ENCODE measurements at places on chromosomes 13 and 19. TPM values are rescaled to one million over a fixed set of nuclear protein-coding genes. Genes with fewer than 3 reads are reported as not detected.
A peak's percentile ranks its signal among the peaks of the same experiment; 100 is the strongest.

OR10H1 gene
- total RNA-seq: not detected

MUC16 gene
- total RNA-seq: 0.05 TPM

IRGC gene
- total RNA-seq: not detected

- no peak for DNase-seq
These were observed 45.9 kb downstream of the COMP start for GRCh38 chr19:18745012-18745735.

GRCh38 chr13:98974053-98974452 is 3.8 kb downstream of the DOCK9 start:
- no peak for DNase-seq

GRCh38 chr13:42594481-42595252 is 20.7 kb downstream of the TNFSF11 start:
- peak; percentile 89 for DNase-seq

DNA sequence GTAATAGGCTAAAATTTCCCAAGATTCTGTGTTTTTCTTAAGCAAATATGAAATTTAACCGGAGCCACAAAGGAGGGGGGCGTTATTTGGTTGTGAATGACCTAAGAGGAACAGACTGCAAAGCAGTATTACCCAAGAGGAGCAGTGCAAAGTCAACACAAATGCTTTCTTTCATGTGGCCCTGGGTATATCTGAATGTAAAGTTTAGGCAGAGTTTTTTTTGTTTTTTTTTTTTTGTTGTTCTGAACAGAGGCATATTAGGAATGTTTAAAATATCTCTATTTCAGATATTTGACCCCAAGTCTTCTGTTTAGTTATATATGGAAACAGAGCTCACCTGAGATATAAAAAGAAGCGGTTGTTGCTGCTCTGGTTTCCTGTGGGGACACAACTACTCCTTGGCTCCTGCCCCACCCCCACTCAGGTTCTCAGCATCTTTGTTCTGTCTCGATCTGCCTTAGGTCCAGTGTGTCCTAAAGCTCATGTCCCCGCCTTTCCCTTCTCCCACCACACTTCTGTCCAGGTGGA is 220.7 kb downstream of the RFC3 start:
- no peak for DNase-seq

GRCh38 chr13:48602296-48603016 is 51.3 kb upstream of the CYSLTR2 start:
- no peak for DNase-seq

GRCh38 chr13:61685682-61686012 is 270.0 kb upstream of the PCDH20 start:
- DNase-seq: peak; percentile 46

- DNase-seq: no peak
These were observed 3.1 kb upstream of the SPIB start for GRCh38 chr19:50415661-50416033.

GRCh38 chr13:104571161-104571892 is 1505.1 kb upstream of the SLC10A2 start:
- peak; percentile 80 for DNase-seq

GRCh38 chr13:73519396-73520116 is 460.8 kb downstream of the KLF5 start:
- no peak for DNase-seq
